ENCODE measurements at places on chromosomes 5 and 9.

DNA sequence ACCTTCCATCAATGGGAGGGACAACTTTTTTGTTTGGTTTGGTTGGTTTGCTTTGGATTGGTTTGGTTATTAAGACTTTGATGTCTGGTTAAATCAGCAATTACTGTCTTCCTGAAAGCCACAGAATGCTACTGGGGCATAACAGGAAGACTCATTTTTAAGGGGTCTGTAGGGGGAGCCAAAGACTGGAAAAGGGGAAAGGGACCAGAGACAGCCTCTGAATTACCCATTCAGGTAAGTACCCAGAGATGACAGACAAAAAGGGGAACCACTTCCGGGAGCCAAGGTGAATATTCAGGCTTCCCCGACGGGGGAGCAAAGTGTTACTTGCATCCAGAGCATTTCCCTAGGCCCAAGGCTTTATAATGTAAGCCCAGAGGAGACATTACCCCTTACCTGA is 4.6 kb upstream of the FEM1C start:
- no peak for DNase-seq

DNA sequence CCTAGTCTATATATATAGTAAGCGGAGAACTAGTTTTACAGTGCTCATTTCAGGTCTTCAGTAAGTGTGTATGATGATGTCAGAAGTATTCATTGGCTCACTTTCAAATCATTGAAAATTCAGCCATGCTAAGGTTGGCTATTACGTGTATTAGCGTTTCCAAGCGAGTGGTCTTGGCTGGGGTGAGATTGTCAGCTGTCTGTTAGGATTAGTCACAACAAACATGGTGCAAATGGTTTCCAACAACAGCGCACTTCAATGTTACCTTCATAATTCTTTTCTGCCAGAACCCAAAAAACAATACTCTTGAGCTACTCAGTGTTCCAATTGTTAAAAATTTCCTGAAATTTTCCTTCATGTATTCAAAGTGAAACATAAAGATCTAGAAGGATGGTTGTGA is 283.0 kb downstream of the AOPEP start:
- DNase-seq: no peak

GRCh38 chr5:147911427-147911826 is 5.1 kb upstream of the C5orf46 start:
- no peak for DNase-seq

- no peak for DNase-seq
Measured at GRCh38 chr5:101675510-101676219, 620.4 kb downstream of the SLCO4C1 start.

GRCh38 chr9:121483049-121483448 is 16.6 kb downstream of the GGTA1 start:
- DNase-seq: no peak
